ENCODE measurements at places on chromosomes 2 and 18. TPM values are rescaled to one million over a fixed set of nuclear protein-coding genes. Genes with fewer than 3 reads are reported as not detected.

- no peak for DNase-seq
Measured at GRCh38 chr2:110732422-110733413, at the start of gene ACOXL. ACOXL (plus strand) TSS chr2:110732573; CDS start chr2:110768390, 35,817 bp downstream.

- no peak for DNase-seq
Measured at GRCh38 chr18:6521803-6522418, 107.2 kb upstream of the L3MBTL4 start.

DNA sequence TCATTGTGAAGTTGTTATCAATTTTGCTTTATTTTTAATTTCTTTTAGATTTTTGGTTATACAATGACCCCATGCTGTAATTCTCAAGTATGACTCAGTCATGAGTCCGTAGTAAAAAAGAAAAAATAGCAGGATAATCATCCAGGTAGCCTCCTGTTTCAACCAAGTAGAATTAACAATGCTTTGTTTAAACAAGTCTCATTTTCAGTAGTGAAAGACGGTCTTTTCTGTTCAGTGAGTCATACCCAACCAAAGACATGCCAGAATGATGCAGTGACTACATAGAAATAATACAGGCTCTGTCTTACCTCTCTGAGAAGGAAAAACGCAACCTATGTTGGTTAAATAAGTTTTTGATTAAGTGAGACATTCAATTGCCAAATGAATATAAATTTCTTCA, 67.8 kb upstream of the DSC1 start:
- DNase-seq, result no peak

DNA sequence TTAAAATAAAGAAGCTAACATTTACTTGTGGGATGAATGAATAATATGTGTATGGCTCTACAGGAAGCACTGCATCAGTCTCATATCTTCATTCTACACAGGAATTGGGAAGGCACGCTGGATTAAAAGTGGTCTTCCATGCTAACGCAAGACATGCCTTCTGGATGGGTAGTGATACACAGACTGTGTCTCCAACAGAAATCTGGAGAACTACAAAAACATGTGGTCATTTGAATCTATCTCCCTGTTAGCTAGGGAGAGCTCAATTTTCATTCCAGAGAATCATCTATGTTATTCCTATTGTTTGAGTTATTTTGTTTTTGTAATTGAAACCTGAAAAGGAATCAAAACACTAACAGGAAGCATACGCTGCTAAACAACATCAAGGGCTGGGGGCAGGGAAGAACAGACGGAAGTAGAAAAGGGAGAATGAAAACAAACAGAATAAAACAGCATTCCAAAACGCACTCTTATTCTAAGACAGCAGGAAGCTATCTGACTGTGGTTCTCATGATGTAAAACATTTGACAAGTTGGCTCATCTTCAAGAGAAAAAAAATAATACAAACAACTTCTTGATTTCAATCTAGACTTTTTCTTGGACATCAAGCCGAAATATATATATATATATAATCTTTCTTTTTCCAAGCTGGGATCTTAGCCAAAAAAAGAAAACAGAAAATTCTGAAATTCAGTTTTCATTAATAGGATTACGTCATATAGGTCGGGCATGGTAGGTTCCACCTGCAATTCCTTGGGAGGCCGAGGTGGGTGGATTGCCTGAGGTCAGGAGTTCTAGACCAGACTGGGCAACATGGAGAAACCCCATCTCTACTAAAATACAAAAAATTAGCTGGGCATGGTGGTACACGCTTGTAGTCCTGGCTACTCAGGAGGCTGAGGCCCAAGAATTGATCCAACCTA, 31.5 kb upstream of the ASNSD1 start:
- DNase-seq, result no peak

DNA sequence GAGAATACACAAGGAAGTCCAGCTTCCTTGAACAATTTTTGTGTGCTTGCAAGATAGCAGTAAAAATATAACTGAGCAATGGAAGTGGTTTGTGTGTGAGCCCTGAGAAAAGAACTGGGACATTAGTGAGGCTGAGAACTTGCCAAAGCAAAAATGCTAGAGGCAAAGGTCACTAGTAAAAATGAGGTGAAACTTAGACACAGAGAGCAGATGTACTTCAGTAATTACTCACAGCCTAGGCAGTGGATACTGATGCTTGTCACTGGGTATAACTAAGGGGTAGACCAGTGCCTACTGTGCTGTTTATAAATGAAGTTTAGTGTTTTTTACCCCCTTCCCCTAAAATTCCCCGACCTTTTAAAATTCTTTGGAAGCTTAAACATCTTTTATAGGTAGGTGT, 450.1 kb downstream of the LPIN1 start:
- no peak for DNase-seq

GRCh38 chr2:169509955-169510354, 453 bp downstream of the KLHL41 start:
- no peak for DNase-seq

DNA sequence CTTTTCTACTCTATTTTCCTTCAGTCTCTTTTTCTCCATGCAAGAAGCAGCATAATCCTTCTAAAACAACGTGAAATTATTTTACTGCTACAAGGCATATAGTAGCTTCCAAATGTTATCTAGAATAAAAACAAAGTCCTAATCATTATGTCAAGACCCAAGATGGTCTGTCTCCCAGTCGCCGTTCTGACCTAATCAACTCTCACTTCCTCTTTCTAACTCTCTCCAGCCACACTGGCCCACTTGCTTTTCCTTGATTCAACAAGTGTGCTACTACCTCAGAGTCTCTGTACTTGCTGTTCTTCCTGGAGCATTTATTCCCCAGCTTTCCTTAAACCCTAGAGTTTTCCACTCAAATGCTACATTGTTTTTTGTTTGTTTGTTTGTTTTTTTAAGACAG, 1491.2 kb downstream of the LRP1B start:
- DNase-seq, result no peak

- no peak for DNase-seq
Measured at GRCh38 chr2:158315000-158315399, 141.6 kb downstream of the CCDC148 start.

- no peak for DNase-seq
Measured at GRCh38 chr2:26314243-26314642, 31.7 kb upstream of the SELENOI start.

DNA sequence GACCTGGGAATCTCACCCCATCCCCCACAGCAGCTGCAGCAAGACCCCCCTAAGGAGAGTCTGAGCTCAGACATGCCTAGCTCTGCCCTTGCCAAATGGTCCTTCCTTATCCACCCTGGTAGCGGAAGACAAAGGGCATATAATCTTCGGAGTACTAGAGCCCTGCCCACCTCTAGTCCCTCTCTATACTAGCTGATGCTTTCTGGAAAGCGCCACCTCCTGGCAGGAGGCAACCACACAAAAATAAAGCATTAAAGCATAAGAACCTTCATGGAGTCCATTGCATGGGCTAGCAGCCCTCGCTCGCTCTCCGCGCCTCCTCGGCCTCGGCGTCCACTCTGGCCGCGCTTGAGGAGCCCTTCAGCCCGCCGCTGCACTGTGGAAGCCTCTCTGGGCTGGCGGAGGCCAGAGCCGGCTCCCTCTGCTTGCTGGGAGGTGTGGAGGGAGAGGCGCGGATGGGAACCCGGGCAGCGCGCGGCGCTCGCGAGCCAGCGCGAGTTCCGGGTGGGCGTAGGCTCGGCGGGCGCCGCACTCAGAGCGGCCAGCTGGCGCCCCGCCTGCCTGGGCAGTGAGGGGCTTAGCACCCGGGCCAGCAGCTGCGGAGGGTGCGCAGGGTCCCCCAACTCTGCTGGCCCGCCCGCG, 941.2 kb downstream of the SUCLG1 start:
- no peak for DNase-seq

GRCh38 chr2:66127656-66128055, 307.3 kb upstream of the MEIS1 start:
- no peak for DNase-seq

DNA sequence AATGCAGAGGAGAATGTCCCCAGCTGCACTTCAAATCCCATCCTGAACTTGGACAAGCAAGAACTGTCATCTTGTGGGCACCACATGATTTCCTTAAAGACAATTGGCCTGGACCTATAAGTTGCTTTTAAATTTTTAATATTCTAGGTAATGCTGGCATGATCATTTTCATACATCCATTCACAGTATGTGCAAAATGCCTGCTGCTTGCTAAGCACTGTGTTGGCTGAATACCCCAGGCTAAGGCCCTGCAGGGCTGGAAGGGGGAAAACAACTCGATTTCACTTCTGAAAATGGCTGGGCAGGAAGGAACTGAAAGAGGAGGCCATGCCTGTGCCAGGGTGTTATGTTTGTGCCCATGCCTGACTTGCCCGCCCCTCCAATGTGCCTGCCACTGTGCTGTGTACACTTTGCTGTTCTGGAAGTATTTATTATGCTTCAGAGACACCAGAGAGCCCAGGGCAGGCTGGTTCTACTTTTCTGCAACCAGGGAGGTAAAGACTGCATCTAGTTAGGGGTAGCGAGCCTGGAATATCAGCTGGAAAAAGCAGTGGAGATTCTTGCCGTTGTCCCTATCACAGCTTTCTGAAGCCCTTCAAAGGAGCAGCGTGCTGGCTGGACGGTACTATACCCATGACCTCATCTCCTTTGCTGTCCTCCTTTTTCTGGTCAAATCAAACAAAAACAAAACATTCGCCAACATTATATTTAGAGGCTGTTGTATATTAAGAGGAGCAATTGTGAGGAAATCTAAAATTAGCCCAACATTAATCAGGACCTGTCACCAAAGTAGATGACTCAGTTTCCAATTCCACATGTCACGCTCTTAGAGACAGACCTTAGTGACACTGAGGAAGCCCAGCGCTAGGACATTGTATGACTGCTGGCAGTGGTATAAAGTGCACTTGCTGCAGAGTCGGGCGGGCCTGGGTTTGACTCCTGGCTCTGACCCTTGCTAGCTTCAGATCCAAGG, 158.1 kb downstream of the DDX1 start:
- DNase-seq, result no peak

DNA sequence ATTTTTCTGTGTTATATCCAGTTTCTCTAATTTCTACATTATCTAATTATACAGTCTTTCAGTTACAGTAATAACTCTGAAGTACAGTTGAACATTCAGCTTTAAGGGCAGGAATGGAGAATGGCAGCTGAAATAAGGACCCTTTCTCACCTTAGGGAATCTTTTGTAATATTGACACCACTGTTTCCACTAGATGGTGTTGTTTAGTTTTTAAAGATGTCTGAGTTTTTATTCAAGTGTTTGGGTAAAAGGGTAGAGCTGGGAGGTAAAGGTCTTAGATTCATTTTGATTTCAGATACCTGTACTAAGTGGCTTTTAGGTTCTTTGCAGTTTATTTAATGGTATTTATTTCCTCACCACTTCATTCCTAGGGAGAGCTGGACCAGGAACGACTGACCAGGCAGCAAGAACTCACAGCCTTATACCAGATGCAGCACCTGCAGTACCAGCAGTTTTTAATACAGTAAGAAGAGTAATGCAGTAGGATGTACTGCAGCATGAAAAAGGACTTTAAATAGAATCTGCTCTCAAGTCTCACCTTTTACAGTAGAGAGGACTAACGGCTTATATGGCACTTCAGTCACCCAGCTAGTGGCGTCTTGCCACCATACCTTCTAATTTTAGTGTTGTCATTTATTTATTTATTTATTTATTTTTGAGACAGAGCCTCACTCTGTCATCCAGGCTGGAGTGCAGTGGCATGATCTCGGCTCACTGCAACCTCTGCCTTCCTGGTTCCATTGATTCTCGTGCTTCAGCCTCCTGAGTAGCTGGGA, 33.2 kb upstream of the KCNJ13 start:
- no peak for DNase-seq

- DNase-seq, result no peak
Measured at GRCh38 chr18:60024345-60024744, 124.5 kb downstream of the PMAIP1 start.

DNA sequence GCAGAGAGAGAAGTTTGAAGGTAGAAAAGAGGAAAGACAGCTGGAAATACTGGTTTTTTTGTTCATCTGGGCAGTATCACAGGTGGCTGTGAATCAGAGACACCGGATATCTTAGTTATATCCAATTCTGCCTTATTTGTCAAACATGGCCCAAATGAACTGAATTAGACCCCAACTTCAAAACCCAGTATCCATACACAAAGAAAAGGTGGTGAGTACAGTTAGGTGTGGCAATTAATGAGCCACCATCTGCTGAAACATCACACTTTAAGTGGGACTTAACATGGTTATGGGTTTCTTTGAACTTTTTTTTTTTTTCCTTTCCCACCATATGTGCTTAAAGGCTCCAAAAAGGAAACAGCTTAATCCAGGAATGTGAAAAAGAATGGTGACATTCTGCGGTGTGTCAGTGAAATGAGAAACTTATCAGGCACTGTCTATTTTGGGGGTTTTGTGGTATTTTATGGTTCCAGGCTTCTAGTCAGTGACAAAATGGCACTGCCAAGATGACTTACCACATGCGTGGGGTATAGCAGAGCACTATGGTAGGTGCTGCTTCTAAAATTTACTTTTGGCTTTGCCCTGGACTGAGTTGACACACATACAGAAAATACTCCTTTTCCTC, 5.0 kb upstream of the TMEM178A start:
- DNase-seq, result no peak

DNA sequence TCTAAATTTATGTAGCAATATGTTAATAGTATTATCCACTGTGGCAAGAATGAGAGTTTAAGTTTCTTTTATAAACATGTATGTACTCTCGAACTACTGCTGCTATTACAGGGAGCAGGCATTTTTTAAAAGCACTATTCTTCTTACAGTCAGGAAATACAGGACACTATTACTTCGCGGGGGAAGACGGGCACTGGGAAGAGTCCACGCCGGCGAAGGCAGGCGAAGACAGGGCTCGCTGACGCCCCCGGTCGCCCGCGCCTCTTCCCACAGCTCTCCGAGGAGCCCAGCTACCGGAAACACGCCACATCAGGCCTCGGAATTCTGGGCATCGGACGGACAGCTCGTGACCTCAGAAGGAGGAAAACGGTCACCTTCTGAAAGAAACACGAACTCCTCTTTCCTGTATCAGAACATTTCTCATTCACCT, 90.2 kb downstream of the FAM161A start:
- DNase-seq, result peak; percentile 60

The DSC1 gene
- not detected for total RNA-seq

The C2orf78 gene
- not detected for total RNA-seq

The ST8SIA5 gene
- 0.79 TPM for total RNA-seq

The SH3RF3 gene
- total RNA-seq, result 0.84 TPM

The ITGA4 gene
- 75.6 TPM for total RNA-seq

The PLEKHH2 gene
- 2.1 TPM for total RNA-seq

The ICA1L gene
- 15.1 TPM for total RNA-seq

The SERPINB13 gene
- total RNA-seq, result not detected

The CIAO1 gene
- total RNA-seq, result 91.1 TPM

The ZNF804A gene
- 0.41 TPM for total RNA-seq
